B cell (primary cell): ENCODE measurements at places on chromosomes 3 and 15. TPM values are rescaled to one million over a fixed set of nuclear protein-coding genes. Genes with fewer than 3 reads are reported as not detected.

DNA sequence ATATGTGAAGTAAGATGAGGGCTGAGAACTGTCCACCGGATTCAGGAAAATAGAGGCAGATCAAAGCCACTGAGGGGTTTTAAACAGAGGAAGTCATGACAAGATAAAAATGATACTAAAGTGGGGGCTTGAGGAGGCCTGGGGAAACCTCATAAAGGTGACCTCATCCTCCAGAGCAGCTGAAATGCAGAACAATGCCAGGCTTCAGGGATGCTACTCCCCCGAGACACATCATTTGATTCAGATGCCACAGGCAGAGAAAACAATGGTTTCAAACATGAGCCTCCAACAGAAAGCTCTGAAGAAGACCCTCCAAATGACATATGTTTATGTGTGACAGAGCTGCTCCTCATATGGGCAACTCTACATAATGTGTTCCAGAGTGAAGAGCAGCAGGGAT, 6.4 kb downstream of the CFAP20DC start:
- no peak for DNase-seq

SLCO3A1 gene
- 0.99 and 1.00 TPM in 2 replicates for total RNA-seq

DNA sequence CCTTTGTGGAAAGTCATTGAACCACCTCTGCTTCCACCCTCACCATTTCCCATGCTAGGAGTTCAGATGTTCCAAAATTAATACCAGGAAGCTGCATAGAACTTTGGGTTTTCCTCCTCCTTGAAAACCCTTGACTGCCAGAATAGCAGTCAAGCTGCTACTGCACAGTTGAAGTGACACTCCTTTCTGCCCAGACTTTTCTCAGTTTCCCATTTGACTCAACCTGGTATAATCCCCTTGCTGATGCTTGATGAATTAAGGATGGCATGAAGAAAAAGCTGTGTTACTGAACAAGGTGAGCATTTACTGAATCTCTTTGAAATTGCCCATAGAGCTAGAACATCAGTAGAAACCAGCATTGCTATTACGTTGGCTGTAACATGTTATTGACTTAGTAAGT, 286.0 kb downstream of the EDEM1 start:
- DNase-seq, result no peak

DNA sequence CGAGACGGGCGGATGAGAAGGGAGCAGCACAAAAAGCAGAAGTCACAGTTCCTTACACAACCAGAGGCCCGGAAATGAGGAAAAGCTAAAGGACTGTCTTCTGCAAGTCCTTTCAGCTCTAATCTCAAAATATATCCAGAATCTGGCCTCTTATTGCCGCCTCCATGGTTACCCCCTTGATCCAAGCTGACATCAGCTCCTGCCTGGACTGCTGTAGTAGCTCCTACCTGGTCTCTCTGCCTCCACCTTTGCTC, 324.0 kb upstream of the ROPN1 start:
- DNase-seq, result no peak

DNA sequence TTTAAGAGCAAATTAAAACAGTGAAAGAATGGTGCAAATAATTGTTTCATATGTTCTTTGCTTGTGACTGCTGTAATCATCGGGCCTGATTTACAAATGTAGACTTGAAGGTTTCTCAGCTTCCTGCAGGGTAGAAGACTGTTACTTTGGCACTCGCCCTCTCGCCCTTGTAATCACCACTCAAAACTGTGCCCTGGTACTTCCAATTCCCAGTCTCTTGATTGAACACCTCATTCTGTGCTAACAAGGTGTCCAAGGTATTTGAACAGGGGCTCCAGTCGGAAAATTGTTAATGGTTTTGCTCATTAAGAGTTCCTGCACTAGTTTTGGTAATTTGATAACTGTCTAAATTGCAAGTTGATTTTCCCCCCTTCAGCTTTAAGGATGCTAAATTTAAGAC, 209.5 kb downstream of the ZIC1 start:
- DNase-seq, result no peak

GRCh38 chr3:27642796-27643195, 79.3 kb downstream of the EOMES start:
- no peak for DNase-seq

- DNase-seq, result no peak
These were observed 165.4 kb upstream of the P2RY1 start for GRCh38 chr3:152669560-152669959.

FRMD4B gene
- total RNA-seq, result 0.20 and 0.27 TPM in 2 replicates

DNA sequence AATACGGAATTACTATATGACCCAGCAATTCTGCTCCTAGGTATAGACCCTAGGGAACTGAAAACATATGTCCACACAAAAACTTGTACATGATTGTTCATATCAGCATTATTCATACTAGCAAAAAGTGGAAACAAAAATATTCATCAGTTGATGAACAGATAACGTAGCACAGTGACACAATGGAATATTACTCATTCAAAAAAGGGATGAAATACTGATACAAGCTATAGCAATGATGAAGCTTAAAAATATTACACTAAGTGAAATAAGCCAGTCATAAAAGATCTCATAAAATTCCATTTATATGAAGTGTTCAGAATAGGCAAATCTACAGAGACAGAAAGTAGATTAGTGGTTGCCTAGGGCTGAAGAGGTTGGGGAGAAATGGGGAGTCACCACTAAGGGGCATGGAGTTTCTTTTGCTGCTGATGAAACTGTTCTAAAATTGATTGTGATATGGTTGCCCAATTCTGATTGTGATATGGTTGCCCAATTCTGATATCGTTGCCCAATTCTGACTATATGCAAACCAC, 10.5 kb downstream of the C15orf61 start:
- DNase-seq, result no peak
